Suprapubic skin (tissue), 4 donors: ENCODE measurements at places on chromosomes 6 and 20.

DNA sequence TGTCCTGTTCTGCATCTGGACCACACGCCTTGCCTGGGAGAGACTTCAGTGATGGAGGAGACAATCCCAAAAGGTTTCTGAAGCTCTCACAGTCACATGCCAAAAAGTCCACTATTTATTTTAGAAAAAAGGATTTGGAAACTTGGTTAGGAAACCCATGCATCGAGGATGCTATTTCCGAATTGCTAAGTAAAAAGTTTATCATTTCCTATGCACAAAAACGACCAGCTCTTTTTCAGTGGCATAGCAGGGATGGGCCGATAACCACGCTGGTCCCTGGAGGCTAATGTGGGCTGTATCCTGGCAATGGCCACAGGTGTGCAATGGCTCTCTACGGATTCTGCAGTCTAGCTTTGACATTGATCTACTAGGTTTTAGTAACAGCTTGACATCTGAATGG is 33.9 kb downstream of the RAMACL start:
- DNase-seq = no peak

GRCh38 chr6:113857556-113858479 is 673 bp downstream of the MARCKS start:
- peak; percentile 74 for DNase-seq

DNA sequence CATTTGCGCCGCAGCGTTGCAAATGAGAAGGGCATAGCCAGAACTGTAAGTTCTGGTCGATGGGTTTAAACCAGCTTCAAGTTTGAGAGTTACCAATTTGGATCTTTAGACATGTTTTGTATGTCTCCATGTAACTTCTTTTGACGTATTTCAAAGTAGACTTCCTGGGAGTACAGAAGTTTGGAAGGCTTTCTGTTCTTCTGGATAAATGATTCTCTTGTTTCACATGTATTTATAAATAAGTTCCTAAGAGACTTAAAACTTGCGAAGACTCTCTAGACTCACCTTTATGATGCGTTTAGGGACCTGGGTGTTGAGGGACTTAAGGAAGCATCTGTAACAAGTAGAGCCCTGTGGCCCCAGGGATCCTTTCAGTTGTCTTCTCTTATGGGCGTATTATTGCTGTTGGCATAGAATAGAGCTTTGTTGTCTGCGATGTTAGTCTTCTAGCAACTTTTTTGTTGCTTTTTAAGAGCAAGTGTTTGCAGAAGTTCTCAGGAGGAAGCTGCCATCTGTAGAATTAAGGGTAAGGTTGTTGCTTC is 1.3 kb downstream of the CDYL start:
- DNase-seq = no peak

- no peak for DNase-seq
Observed at GRCh38 chr6:37490536-37491170, 9.0 kb downstream of the CCDC167 start.

GRCh38 chr6:28693751-28694443 is 168.2 kb downstream of the GPX5 start:
- DNase-seq = no peak

GRCh38 chr6:153588330-153588729 is 450.7 kb upstream of the OPRM1 start:
- DNase-seq = no peak

- peak; percentile 79 for DNase-seq
Observed at GRCh38 chr6:152100183-152100618, 292.7 kb downstream of the ESR1 start.
